Stimulated activated naive CD4-positive, alpha-beta T cell treated with Interleukin-2 at 50 U/mL for 16 hours (primary cell): ENCODE measurements at places on chromosomes 6 and 20.

DNA sequence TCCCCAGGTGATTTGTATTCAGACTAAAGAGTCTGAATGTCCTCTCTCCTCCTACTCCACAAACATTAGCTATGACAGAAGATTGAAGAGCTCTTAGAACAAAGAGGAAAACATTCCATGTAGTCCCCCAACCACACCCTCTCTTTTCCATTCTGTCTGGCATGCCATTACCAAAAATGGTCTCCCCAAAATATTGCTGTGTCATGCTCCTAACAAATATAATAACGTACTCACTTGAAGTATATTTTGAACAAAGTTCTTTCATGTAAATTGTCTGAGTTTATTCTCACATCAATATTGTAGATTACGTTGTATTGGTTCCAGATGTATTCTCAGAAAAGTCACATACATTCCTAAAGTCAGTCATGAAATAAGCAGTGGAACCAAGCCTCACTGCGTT, 467.3 kb upstream of the IRAK1BP1 start:
- DNase-seq = no peak

DNA sequence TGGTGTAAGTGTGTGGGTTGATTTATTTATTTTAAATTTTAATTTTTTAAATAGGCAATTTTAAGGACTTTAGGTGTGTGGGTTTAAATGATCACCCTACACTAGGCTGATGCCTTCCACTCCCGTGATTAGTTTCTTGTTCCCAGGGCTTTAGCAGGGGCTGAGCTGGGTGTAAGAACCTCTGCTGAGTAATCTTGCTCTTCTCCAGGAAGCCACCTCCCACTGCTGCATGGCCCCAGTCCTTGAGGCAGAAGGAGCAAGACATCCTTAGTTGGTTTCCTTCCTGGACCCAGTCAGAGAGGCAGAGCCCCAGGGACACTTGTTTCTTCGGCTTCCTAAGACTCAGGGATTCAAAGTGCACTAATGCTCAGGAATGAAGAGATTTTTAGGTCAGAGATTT, 19.8 kb upstream of the CDC5L start:
- no peak for DNase-seq

DNA sequence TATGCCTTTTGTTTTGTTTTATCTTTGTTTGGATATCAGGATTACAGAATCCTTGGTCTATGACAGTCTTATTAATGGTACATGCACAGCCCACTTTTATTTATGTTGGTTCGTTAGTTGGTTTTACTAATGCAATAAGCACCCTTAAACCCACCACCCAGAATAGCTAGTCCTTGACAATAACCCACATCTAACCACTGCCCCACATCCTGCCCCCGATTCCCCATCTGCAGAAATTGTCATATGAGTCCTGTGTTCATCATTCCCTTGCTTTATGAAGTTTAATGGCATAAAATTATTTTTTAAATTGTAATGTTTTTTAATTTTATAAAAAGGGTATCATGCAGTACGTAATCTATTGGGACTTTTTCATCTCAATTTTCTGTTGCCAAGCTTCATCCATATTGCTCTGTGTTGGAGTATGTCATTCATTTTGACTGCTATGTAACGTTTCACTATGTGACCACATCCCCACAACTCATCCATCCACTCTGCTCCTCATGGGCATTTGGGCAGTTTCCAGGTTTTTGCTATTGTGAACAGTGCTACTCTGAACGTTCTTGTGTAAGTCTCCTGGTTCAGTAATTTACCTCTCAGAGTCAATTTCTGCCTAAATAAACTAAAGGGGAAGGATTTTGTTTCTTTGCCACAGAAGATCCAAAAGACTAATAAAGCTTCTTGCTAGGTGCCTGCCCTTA, 150.4 kb downstream of the MRPL14 start:
- DNase-seq = no peak

DNA sequence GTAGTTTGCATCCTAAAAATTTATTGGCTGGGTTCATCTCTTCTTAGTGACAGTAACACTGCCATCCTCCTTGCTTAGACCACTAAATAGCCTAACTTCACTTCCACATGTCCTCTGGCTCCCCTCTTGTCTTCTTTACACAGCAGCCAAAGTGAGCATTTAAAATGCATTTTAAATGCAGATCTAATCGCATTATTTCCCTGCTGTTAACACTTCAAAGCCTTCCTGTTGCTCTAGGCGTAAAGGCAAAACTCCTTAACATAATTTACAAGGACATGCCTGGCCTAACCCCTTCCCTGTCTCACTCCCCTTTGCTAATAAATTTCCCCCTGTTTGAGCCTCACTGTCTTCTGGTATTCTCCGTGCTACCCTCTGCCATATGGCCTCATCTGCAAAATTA, 26.5 kb downstream of the NKAIN2 start:
- DNase-seq = no peak

DNA sequence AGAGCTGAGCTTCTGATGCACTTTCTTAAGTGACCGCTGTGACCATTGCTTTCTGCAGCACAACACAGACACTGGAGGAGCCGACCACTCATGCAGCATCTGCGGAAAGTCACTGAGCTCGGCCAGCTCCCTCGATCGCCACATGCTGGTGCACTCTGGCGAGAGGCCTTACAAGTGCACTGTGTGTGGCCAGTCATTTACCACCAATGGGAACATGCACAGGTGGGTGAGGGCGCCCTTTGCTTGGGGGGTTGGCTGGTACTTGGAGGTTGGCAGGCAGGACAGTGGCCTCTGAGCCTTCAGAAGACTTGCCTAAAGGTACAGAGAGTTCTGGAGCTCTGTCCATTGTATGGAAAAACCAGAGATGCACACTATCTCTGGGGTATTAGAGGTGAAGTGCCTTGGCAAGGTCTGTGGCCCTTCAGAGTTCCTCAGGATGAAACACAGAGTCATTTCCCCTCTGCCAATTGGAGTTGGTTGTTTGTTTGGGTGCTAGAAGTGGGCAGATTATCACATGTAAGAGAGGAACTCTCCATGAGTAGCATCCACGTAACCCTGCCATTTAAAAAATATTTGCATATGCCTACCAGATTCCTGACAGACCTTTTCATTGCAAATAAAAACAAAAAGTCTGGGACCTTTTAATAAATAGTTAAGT, 81.5 kb downstream of the RREB1 start:
- no peak for DNase-seq
